Stimulated activated CD4-positive, alpha-beta T cell treated with anti-CD3 and anti-CD28 coated beads, Interleukin-2, amount 100 ng/mL, for 4 hours (primary cell): ENCODE measurements at places on chromosomes 16 and 17.

GRCh38 chr16:81318711-81319110 lies 3.9 kb downstream of the GAN start:
- no peak for DNase-seq

- no peak for DNase-seq
These were observed 6.4 kb downstream of the NFE2L1 start for GRCh38 chr17:48054238-48055185.

GRCh38 chr17:17349724-17350106 lies 46.5 kb downstream of the NT5M start:
- DNase-seq: no peak

GRCh38 chr16:57235128-57236021 lies 9.7 kb upstream of the ARL2BP start:
- no peak for DNase-seq

- DNase-seq: no peak
These were observed at the start of gene CDH1 for GRCh38 chr16:68737046-68737729. CDH1 (plus strand) TSS chr16:68737292; CDS start chr16:68737416, 124 bp downstream.

DNA sequence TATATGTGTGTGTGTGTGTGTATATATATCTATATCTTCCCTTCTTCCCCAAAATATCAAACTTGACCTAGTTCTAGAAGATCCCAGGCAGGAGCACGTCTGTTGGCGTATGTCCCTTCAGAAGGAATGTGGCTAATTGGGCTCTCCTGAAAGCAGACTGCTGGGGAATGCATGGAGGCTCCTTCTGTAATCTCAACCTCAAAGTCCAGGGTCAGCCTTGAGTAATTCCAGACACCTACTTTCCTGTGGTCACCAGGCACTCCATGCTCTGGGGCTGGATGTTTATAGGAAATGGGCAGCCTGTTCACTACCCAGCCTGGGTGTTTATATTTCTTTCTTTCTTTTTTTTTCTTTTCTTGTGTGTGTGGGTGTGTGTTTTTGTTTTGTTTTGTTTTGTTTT lies 13.4 kb downstream of the BCO1 start:
- no peak for DNase-seq

DNA sequence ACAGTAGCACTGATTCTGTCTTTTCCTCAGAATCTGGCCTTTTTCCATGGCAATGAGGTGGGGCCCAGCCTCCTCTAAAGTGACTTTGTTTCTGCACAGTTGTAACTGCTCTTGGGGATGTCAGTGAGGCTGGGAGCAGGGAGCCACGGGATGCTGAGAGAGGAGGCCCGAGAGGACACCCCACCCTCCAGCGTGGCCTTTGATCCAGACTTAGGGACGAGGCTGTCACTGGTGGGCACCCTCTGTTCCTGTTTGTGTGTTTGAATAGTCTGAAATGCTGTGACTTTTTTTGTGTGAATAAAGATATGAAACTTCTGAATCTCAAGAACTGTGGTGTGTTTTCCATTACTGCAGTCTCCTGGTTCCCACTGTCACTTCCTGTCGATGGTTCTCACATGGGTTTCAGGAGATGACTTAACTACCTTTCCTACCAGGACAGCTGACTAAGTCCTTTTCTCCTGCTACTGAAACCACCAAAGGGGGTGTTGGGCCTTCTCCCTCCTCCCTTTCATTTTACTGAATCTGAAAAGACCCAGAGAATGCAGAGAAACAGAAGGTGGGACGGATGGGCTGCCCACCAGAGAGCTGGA lies 18.6 kb downstream of the KCTD2 start:
- no peak for DNase-seq

GRCh38 chr17:73706858-73707257 lies 62.6 kb upstream of the SDK2 start:
- DNase-seq: no peak

DNA sequence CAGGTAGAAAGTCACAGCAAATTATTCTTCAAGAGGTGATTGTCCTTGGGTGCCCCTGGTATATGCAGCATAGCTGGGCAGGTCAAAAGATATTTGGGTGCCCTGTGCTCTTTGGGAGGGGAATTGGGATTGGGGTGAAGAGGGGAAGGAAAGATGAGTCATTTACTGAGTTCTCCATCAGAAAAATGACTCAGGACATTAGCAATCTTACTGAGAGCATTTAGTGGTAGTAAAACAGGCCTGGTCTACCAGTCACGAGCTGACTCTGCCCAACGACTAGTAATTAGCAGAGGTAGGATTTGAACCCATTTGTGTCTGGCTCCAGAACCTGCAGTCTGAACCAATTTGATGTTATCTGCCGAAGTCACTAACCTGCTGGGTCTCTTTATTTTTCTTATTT lies 6.0 kb upstream of the GRIN2A start:
- no peak for DNase-seq

DNA sequence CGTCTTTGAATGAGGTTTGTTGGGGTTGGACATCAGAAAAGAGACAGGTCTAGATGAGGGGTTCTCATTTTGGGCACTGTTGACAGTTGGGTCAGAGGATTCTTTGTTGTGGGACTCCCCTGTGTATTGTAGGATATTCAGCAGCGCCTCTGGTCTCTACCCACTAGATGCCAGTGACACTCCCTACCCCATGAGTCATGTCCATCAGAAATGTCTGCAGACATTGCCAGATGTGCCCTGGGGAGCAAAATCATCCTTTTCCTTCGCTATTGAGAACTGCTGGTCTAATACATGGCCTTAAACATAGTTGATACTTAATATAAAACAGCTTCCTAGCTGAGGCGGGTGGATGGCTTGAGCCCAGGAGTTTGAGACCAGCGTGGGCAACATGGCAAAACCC lies 3.1 kb downstream of the ABAT start:
- no peak for DNase-seq

- no peak for DNase-seq
These were observed 804 bp downstream of the TGFB1I1 start for GRCh38 chr16:31472709-31473203.

DNA sequence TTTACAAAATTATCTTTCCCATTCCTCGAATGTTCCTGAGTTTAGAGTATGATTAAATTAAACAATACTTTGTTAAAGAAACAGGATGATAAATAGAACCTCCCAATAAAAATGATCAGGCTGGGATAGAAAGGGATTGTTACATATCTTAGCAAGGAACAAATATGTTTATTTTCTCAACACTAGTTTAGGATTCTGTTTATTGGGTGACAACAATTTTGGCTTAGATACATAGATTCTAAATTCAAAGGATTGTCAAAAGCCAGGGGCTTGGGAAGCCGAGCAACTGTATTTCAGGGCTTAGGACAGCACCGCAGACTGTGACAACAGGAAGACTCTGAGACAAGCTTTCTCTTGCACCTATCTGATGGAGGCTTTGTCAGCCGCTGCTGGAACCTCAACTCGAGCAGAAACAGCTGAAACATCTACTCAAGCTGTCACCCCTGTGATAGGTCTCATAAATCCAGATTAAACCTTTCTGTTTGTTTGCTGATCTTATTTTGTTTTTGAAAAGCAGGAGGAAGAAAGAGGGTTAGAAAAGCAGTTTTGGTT lies 562.8 kb upstream of the ZFHX3 start:
- no peak for DNase-seq

DNA sequence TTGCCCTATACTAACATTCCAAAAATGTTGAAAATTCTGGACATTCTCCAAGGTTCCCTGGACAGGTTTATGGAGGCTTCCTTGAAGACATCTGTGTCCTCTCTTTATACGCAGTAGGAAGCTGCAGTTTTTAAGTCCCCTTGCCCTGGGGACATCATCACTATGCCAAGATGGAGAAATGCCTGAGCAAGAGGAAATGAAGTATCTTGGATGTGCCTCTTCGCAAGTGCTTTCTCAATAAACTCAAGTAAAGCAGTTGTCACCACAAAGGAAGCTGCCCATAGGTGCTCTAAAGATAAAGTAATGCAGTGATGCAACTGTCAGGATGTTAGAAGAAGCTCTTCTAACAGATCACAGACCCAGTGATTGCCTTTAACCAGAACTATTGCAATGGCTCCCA lies 71.0 kb downstream of the CDYL2 start:
- DNase-seq: no peak

GRCh38 chr16:90008708-90009145 lies 10.5 kb downstream of the DBNDD1 start:
- peak; percentile 77 for DNase-seq
